ENCODE measurements at places on chromosomes 6 and 20.

GRCh38 chr6:32148289-32149091 is 3.2 kb downstream of the PRRT1 start:
- no peak for DNase-seq

- DNase-seq = no peak
Measured at GRCh38 chr6:35635601-35636597, 52.8 kb downstream of the FKBP5 start.

DNA sequence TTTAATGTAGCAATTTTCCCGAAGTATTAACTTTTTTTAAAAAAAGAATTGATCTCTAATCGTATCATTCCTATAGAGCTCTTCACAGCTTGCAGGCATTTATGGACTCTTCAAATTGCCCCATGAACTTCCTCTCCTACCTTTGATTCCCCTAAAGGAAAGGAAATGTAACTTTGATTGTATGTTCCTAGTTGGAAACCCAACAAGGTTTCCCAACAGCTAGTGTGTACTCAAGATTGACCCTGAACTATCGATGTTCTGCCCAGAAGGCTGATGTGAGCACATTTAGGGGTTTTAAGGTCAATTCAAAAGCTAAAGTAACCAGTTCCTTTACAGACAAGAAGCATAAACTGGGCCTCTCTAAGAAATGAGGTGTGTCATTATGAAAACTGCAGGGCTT is 491.7 kb downstream of the PTPRT start:
- DNase-seq = no peak

DNA sequence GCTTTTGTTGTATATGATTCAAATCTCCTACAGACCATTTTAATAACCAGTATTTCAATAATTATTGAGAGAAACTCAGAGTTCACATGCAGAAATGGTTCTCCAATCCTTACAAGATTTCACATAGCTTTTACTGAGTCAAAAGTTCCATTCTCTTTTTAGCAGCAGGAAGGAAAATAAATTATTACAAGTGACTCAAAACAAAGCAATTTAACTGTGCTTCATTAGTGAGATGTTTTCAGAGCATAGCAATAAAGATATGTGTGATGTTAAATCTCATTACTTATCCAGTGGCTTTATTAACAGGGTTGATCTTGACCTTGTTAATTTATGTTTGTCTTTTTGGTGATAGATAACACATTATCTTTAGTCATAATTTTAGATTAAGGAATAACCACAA is 22.0 kb downstream of the KIF13A start:
- DNase-seq = peak; percentile 27

GRCh38 chr6:10837622-10837994 is 731 bp downstream of the MAK start:
- DNase-seq = peak; percentile 6

- no peak for DNase-seq
Measured at GRCh38 chr20:63187338-63188158, 28.4 kb downstream of the YTHDF1 start.

GRCh38 chr6:64280569-64280968 is 645.0 kb downstream of the PHF3 start:
- DNase-seq = peak; percentile 69

DNA sequence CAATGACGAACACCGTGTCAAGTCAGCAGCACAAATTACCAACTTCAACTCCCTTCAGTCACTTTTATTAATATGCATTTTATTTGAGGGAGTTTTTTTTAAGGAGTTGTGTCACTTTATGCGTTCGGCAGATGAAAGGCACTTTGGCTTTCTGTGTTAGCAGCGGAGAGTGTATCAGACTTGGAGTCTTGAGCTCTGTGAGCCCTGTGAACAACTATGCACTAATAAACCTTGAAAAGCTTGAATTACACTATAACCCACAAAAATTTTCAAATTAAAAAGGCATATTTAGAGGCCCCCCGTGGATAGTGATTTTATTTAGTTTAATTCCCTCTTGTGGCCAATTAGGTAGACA is 335.3 kb upstream of the NT5E start:
- DNase-seq = no peak

DNA sequence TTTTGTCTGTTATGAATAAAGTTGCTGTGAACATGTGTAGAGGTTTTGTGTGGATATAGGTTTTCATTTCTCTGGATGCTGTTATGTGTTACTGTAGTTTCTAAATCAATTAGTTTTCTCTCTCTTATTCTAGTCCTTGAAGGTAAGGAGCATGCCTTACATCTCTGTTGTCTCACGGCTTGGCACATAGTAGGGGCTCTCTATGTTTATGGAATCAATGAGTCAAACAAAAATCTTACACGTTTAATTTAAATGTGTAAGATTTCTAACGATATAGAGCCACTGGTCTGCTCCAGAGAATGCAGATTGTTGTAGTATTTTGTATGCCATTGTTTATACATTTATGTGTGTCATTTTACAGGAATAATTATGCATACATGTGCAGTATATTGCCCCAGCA is 15.3 kb upstream of the DHX35 start:
- DNase-seq = no peak

GRCh38 chr20:7841971-7842310 is 98.3 kb downstream of the HAO1 start:
- peak; percentile 97 for DNase-seq

DNA sequence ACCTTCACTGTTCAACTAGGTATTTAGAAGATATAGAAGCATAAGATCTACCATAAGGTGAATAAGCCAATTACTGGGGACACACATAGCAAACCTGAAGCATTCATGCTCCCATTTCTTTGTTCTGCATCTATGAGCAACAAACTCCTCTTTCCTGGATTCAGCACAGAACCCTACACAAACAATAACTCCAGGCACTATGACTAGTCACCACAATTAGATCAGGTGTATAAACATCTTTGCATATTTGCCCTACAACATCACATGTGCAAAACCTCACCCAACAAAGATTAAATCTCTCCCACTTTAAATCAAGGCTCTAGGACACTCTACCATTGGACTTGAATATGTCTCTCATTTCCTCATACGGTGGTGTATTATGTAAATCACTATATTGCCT is 652.3 kb downstream of the EPHA7 start:
- DNase-seq = no peak

GRCh38 chr20:8726460-8726859 is 342.4 kb upstream of the PLCB4 start:
- DNase-seq = no peak

GRCh38 chr20:53291548-53291947 is 302.1 kb downstream of the ZNF217 start:
- no peak for DNase-seq

GRCh38 chr6:168050225-168050880 is 28.7 kb downstream of the FRMD1 start:
- DNase-seq = no peak

- DNase-seq = no peak
Measured at GRCh38 chr20:5433352-5433751, 116.6 kb upstream of the PROKR2 start.

DNA sequence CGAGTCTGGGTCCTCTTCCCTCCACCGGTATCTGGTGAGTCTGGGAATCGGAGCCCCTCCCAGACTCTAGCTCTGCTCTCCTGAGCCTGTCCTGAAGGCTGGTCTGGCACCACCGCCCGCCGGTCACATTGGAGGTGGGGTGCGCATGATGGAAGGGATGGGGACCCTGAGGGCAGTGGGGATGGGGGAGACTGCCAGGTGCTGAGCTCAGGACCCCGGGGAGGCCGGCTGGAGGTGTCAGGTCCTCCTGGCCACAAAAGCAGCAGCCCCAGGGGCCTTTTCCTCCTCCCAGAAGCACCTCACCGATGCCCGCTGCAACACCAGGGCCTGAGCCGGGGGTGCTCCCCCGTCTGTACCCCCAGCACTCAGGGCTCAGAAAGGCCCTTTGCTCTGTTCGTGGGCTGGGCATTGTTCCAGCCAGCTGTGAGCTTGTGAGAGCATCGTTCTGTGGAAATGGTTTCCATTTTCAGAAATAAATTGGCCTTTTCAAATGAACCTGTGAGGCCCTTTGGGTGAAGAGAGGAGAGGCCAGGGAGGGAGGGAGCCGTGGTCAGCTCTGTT is 2.5 kb upstream of the NPBWR2 start:
- DNase-seq = no peak

DNA sequence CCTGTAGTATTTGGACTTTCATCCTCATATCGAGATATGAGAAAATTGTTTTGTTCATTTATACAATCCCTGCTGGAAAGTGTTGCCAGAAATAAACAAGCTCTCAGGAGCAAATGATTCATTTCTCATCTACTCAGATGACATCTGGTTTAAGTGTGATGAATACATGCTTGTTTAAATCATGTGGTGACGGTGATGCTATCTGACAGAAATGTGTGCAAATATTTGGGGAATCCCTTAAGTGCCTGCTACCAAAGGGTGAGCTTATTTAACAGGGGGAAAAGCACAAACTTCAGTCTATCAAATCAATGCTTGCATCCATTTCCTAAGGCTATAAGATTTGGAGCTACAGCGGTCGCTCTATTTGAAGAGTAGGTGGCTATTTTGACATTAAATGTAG is 368.3 kb upstream of the SASH1 start:
- DNase-seq = peak; percentile 17

- no peak for DNase-seq
Measured at GRCh38 chr6:167965592-167966539, 31.6 kb upstream of the KIF25 start.

GRCh38 chr6:112036088-112036637 is 17.7 kb upstream of the CCN6 start:
- no peak for DNase-seq

DNA sequence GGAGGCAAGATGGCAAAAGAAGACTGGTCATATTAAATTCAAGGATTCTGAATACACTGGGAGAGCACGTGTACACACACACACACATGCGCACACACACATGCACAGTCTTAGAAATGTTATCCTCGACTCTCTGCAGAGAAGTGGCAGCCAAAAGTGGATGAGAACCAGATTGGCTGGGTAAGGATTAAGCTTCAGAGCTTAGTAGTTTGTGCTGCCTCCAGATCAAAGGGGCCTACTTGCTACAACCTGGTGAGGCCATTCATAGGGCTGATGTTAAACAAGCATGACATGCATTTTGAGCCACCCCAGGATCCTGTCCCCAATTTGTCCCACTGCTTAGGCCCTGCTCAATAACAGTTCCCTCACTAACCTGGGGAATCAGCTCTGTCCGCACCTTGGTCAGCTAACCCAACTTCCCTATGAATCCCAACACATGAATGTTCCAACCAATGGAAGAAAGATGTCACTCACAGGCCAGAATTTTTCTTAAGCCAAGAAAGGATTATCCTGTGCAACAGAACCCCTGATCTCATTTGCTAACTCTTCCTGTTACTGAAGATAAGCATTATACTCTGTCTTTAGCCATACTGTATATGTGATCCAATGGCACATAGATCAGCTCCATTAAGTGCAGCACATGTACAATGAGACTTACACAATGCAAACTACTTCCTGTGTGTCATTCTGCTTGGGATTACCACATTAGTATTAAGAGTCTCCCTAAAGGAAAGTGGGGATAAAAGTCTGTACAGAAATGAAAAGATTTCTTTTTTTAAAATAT is 31.0 kb downstream of the TOMM6 start:
- peak; percentile 79 for DNase-seq

- no peak for DNase-seq
Measured at GRCh38 chr6:78505178-78505577, 362.2 kb upstream of the IRAK1BP1 start.

DNA sequence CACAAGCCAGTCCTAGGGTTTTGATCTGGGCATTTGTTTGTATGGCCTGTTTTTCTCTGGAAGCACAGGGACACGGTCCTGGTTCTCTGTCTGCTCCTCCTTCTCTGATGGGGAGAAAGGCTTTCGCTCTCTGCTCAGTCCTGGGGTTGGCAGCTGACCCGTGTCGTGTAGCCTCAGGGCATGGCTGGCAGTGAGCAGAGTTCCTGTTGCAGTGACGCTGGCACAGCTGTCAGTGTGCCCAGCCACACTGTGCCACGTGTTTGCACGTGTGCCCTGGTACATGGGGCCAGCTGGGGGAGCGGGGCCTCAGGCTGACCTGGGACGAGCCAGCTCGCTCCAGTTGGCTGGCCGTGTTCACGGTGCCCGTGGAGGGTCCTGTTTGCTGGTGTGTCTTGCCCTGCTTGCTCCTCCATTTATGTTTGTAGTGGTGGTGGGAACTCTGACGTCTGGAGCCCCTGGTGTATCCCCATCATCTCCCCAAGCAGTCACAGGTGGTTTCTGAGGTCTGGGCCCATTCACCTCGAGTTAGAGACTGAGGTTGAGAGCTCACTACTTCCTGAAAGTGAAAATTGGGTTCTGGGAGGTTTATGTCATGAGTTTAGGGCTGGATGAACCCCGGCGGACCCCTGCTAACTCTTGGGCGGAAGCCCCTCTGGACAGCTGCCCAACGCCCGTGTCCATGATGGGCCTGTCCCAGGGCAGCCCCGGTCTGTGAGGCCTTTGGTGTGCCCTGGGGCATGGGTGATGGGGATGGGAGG is 10.2 kb upstream of the DNAJC5 start:
- DNase-seq = no peak

GRCh38 chr6:118740372-118740771 is 89.0 kb upstream of the CEP85L start:
- peak; percentile 52 for DNase-seq

DNA sequence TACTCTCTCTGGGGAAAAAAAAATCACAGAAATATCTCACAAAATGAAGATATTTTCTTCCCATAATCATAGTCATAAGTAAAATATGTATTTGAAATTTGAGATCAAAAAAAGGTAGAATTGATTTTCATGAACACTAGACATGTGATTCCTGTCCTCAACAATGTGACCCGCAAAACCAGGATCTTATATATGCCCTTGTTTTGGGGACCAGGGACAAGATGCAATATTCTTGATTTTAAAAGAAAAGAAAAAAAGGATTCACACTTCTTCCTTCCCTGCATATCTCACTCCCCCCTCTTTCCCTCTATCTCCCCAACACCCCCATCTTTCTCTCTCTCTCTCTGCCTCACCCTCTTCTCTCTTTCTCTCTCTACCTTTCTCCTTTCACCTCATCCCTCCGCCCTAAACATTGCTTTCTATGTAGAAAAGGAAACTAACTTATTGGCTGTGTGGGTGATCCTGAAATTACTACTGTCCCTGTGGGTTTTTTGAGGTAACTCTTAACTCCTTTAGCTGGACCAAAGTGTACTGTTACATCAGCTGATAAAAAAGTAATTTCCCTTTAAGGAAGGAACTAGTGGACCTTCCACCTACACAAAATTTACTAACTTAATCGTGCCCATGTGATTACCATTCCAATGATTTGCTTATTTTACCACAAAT is 85.6 kb downstream of the AIG1 start:
- DNase-seq = no peak

DNA sequence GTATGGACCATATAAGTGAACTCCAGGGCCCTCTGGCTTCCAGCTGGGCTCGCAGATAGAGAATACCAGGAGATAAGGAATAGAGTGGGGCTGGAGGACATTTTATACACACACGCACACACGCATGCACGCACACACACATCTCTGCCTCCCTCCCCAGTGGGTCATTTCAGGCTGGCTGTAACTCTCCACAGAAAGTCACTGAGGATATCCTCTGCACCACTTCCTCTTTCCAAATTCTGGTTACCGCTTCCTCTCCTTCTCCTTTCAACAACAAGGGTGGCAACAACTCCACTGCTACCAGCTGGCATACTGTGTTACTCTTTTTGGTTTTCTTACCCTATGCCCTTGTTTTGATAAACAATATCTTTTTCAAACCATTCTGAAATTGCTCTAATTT is 280.2 kb downstream of the COL12A1 start:
- no peak for DNase-seq

GRCh38 chr6:20805021-20805420 is 270.8 kb downstream of the CDKAL1 start:
- no peak for DNase-seq

GRCh38 chr6:3781504-3781903 is 30.0 kb upstream of the PXDC1 start:
- DNase-seq = no peak

- DNase-seq = peak; percentile 63
Measured at GRCh38 chr6:105608711-105609374, 206.0 kb upstream of the PREP start.

- DNase-seq = peak; percentile 88
Measured at GRCh38 chr6:134123666-134124208, 71.3 kb upstream of the SLC2A12 start.

Measured in fibroblast of pulmonary artery (primary cell).